Central memory CD8-positive, alpha-beta T cell (primary cell): ENCODE measurements at places on chromosomes 6 and 20.

- no peaks in the 10 kb centered on the region for H3K4me1 ChIP-seq
- DNase-seq: peak; percentile 16
- no peaks in the 10 kb centered on the region for H3K27me3 ChIP-seq
- no peak overlapping the region for H3K4me3 ChIP-seq
- no peaks in the 10 kb centered on the region for H3K36me3 ChIP-seq
These were observed 175.6 kb upstream of the PDE7B start for GRCh38 chr6:135675862-135676261.

GRCh38 chr20:3163099-3164042 lies 3.7 kb upstream of the FASTKD5 start:
- no peak for DNase-seq
- peaks cover 16% of the 10 kb centered on the region for H3K4me1 ChIP-seq
- peaks cover 15% of the 10 kb centered on the region for H3K36me3 ChIP-seq
- H3K4me3 ChIP-seq: no peak overlapping the region
- H3K27ac ChIP-seq: no peak overlapping the region

DNA sequence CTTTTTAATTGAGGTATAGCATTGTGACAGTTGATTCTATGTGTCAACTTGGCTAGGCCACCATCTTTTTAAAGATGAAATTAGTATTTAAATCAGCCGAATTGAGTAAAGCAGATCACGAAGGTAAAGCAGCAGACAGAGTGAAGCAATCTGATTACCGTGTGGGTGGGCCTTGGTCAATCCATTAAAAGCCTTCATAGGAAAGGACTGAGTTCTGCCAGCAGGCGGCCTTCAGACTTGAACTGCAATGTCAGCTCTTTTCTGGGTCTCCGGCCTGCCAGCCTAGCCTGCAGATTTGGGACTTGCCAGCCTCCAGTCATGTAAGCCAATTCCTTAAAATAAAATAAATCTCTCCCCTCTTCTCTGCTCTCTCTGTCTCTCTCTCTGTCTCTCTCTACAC lies 22.4 kb upstream of the TGM2 start:
- H3K27ac ChIP-seq: no peak overlapping the region
- H3K4me3 ChIP-seq: no peak overlapping the region
- no peaks in the 10 kb centered on the region for H3K4me1 ChIP-seq
- peaks cover 56% of the 10 kb centered on the region for H3K27me3 ChIP-seq
- DNase-seq: no peak

- H3K4me1 ChIP-seq: no peaks in the 10 kb centered on the region
- H3K4me3 ChIP-seq: no peak overlapping the region
- no peak overlapping the region for H3K27ac ChIP-seq
- no peaks in the 10 kb centered on the region for H3K36me3 ChIP-seq
- no peaks in the 10 kb centered on the region for H3K27me3 ChIP-seq
- no peak for DNase-seq
These were observed 593.0 kb downstream of the GRIK2 start for GRCh38 chr6:101986476-101986875.

DNA sequence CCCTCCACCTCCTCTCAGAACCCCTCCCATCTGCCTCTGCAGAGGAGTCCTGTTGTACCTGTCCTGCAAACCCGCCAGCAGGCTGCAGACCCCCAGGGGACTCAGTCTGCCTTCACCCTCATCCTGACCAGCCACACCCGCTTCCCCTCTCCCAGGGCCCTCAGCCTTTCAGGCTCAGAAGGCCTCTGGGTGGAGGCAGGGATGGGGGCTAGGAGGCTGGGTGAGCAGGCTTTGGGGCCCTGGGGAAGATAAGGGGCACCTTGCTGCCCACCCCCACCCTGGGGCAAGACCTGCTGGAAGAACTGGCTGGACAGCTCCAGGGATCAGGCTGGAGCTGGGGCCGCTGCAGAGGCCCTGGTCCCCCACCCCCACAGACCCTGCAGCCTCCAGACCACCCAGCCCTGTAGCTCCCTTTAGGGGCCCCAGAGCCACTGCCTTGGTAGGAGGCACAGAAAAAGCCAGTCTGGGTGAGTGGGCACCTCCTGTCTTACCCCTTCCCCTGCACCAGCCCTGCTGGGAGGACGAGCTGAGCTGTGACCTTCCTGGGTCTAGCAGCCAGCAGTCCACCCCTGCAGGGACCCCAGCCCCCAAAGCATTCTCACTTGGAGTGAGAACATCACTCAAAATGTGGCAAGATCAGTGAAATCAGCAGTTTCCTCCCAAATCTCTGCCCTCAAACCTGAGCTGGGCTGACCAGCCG lies 5.2 kb downstream of the TEAD3 start:
- no peak overlapping the region for H3K27ac ChIP-seq
- no peak for DNase-seq
- H3K36me3 ChIP-seq: no peaks in the 10 kb centered on the region
- peaks cover 28% of the 10 kb centered on the region for H3K4me1 ChIP-seq
- no peak overlapping the region for H3K4me3 ChIP-seq
- no peaks in the 10 kb centered on the region for H3K27me3 ChIP-seq

- no peak for DNase-seq
- no peak overlapping the region for H3K4me3 ChIP-seq
- peaks cover 13% of the 10 kb centered on the region for H3K4me1 ChIP-seq
- H3K27ac ChIP-seq: peak overlapping the region; percentile 76
These were observed 28.0 kb downstream of the NOL7 start for GRCh38 chr6:13643125-13643524.

GRCh38 chr20:47577314-47577713 lies 75.6 kb downstream of the NCOA3 start:
- peak overlapping the region; percentile 38 for H3K27ac ChIP-seq
- DNase-seq: no peak
- peaks cover 9% of the 10 kb centered on the region for H3K36me3 ChIP-seq
- no peaks in the 10 kb centered on the region for H3K27me3 ChIP-seq
- no peak overlapping the region for H3K4me3 ChIP-seq
- peaks cover 71% of the 10 kb centered on the region for H3K4me1 ChIP-seq

- H3K4me1 ChIP-seq: no peaks in the 10 kb centered on the region
- no peak overlapping the region for H3K27ac ChIP-seq
- peaks cover 55% of the 10 kb centered on the region for H3K27me3 ChIP-seq
- H3K4me3 ChIP-seq: no peak overlapping the region
- H3K36me3 ChIP-seq: no peaks in the 10 kb centered on the region
These were observed 10.5 kb upstream of the TGM2 start for GRCh38 chr20:38175304-38176180.

DNA sequence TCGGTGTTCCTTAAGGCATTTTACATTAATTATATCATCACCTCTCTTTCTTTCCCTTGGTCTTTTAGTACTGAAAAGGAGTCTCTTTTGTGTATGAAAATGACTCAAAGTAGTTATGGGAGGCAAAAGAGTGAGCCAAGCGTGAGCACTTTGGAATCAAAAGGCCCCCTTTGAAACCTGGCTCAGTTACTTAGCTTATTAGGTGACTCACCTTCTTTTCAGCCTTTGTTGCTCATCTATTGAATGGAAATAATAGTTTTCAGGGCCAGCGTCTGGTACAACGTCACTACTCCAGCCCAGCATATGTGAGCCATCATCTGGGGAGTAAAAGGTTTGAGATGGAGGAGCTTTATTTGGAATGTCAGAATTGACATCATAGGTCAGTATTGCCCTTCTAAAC lies 147.4 kb upstream of the SCGN start:
- no peak overlapping the region for H3K27ac ChIP-seq
- no peaks in the 10 kb centered on the region for H3K27me3 ChIP-seq
- no peak overlapping the region for H3K4me3 ChIP-seq
- no peak for DNase-seq
- H3K36me3 ChIP-seq: no peaks in the 10 kb centered on the region
- H3K4me1 ChIP-seq: no peaks in the 10 kb centered on the region

GRCh38 chr6:24125980-24126379 lies at the start of gene NRSN1:
Gene NRSN1, plus strand, starts transcription at chr6:24126215. Its CDS starts 8,113 bp downstream, at chr6:24134328.
- H3K36me3 ChIP-seq: no peaks in the 10 kb centered on the region
- DNase-seq: no peak
- no peaks in the 10 kb centered on the region for H3K4me1 ChIP-seq
- no peak within 1 kb of the TSS for H3K27ac ChIP-seq
- no peak within 1 kb of the TSS for H3K4me3 ChIP-seq
- H3K27me3 ChIP-seq: peaks cover 34% of the 10 kb centered on the region

DNA sequence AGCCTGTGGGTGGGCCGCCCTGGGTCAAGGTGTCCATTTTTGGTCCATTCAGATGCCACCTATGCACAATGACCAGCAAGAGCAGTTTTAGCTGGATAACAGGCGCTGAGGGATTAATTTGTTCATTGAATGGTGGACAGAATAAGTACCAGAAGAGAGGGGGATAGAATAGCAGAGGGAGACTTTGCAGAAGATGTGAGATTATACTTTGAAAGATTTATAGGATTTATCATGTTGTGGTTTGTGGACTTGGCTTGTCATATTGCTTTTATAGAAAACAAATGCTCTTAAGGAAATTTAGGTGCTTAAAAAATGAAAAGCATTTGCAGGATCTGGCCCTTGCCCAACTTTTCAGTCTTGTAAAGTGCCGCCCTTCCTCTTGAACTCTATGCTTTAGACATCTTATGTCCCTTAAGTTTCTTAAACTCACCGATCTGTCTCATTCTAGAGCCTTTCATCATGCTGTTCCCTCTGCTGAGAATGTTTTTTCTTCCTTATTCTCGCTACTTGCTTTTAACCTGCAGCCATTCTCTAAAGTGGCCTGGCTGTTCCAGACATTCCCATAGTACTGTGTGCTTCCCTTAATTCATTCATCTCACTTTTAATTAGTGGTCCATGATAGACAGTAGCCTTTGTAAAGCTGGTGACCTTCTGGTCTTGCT lies 42.5 kb downstream of the CD109 start:
- H3K4me3 ChIP-seq: no peak overlapping the region
- no peaks in the 10 kb centered on the region for H3K36me3 ChIP-seq
- no peak for DNase-seq
- no peaks in the 10 kb centered on the region for H3K27me3 ChIP-seq
- H3K27ac ChIP-seq: no peak overlapping the region

- peaks cover 8% of the 10 kb centered on the region for H3K36me3 ChIP-seq
- H3K4me3 ChIP-seq: no peak overlapping the region
- peaks cover 100% of the 10 kb centered on the region for H3K27me3 ChIP-seq
- no peak overlapping the region for H3K27ac ChIP-seq
- DNase-seq: peak; percentile 65
These were observed 7.3 kb upstream of the ULBP2 start for GRCh38 chr6:149934249-149935156.

GRCh38 chr20:57330998-57331397 lies 1.4 kb downstream of the SPO11 start:
- H3K4me3 ChIP-seq: no peak overlapping the region
- H3K27ac ChIP-seq: no peak overlapping the region
- peaks cover 53% of the 10 kb centered on the region for H3K27me3 ChIP-seq
- H3K4me1 ChIP-seq: no peaks in the 10 kb centered on the region

GRCh38 chr6:110748453-110748852 lies 66.8 kb downstream of the CDK19 start:
- no peak overlapping the region for H3K4me3 ChIP-seq
- no peaks in the 10 kb centered on the region for H3K27me3 ChIP-seq
- DNase-seq: no peak
- no peak overlapping the region for H3K27ac ChIP-seq
- no peaks in the 10 kb centered on the region for H3K36me3 ChIP-seq

DNA sequence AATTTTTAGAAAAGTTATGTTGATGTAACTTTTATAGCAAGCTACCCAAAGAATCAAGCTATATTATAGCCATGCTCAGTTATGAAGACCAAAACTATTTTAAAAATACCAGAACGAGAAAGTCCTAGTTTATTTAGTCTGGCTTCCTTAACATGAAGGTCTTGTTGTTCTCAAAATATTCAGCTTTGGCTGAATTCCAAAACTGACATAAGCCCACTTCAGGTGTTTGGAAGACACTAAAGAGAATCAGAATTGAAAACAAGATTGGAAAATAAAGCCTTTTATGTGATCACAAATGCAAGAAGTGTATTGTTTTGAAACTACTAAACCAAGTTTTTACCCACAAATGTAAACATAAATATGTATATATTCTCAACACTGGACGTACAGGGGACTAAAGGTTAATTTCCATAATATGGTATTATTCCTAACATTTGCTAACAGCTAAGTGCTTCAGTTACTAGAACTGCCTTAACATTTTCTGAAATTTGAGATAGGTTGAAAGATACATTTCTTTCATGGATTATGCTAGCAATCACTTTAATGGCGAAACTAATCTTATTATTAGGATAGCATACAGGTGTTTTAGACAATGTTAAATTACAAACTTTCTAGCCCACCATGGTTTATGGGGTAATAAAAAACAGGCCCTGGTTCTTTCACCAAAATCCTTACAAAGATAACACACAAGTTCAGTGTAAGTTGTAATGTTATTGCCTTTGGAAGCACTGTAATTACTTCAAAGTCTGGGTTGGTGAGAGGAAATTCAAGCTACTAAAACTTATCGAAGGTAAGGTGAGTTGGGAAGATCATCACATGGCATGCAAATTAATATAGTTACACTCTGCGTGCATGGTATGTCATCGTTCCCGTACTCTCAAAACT lies 1.6 kb downstream of the MAP3K5 start:
- no peaks in the 10 kb centered on the region for H3K27me3 ChIP-seq
- peaks cover 14% of the 10 kb centered on the region for H3K36me3 ChIP-seq
- peaks cover 51% of the 10 kb centered on the region for H3K4me1 ChIP-seq
- no peak for DNase-seq
- peak overlapping the region; percentile 99 for H3K4me3 ChIP-seq

- H3K4me1 ChIP-seq: peaks cover 31% of the 10 kb centered on the region
- H3K27me3 ChIP-seq: no peaks in the 10 kb centered on the region
- no peaks in the 10 kb centered on the region for H3K36me3 ChIP-seq
- no peak overlapping the region for H3K27ac ChIP-seq
- no peak overlapping the region for H3K4me3 ChIP-seq
These were observed 187.0 kb upstream of the TAB2 start for GRCh38 chr6:149130508-149130907.

DNA sequence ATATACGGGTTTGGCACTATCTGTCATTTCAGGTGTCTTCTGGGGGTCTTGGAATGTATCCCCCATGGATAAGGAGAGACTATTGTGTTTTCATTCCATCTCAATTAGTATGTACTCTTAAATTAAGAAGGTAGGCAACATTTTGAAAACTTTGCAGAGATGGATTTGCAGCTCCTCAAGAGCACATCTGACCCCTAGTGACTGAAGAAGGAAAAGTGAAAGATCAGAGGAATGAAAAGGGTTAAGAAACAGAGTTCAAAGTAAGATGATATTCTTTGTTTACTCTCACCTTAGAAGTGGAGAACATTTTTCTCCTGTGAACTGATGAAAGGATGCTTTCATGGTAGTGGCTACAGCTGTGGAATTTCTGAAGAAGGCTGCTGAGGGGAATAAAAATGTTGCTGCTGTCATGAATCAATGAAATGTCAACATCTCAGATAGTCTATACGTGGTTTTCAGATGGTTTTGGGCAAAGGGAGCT lies 41.5 kb downstream of the SH3BGRL2 start:
- H3K27ac ChIP-seq: peak overlapping the region; percentile 7
- no peak overlapping the region for H3K4me3 ChIP-seq
- H3K27me3 ChIP-seq: no peaks in the 10 kb centered on the region
- H3K36me3 ChIP-seq: peaks cover 2% of the 10 kb centered on the region

GRCh38 chr6:7537565-7538174 lies 3.8 kb upstream of the DSP start:
- H3K36me3 ChIP-seq: no peaks in the 10 kb centered on the region
- H3K27me3 ChIP-seq: peaks cover 67% of the 10 kb centered on the region
- peaks cover 5% of the 10 kb centered on the region for H3K4me1 ChIP-seq
- H3K4me3 ChIP-seq: no peak overlapping the region
- no peak for DNase-seq

- no peaks in the 10 kb centered on the region for H3K27me3 ChIP-seq
- H3K36me3 ChIP-seq: peaks cover 6% of the 10 kb centered on the region
- H3K4me1 ChIP-seq: peaks cover 42% of the 10 kb centered on the region
- no peak overlapping the region for H3K27ac ChIP-seq
- DNase-seq: no peak
These were observed 7.8 kb downstream of the QRSL1 start for GRCh38 chr6:106637051-106637716.
